Fibroblast of skin of right quadriceps (primary cell): ENCODE measurements at places on chromosomes 2 and 18.

DNA sequence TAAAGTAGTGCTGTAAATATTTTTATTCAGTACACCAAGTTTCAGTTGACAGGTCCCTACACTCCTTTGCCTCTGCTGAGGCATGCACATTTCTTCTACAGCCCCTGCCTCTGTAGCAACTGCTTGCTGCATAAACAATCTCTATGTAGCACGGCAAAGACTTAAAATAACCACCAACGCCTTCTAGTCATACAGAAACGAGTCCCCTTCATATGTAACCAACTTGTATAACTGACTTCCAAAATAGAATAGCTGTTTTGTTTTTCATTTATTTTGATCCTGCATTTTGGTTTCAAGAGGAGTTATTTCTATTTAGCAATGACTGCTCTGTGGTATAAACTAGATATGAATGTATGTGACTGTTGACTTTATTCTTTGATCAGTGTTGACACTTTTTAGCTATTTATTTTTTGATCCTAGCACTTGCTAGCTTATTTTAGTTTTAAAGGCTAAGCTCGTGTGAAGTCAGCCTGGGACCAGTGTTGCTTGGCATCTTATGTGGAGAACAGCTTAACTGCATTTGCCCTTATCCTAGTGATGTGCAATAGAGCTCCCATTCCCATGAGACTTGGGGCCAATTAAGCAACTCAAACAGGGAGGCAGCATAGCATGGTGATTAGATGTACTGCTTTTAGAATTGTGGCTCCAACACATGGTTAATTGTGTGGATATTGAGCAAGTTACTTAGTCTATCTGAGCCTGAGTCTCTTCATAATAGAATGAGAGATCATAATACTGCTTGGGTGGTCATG, 79.6 kb downstream of the HRH4 start:
- DNase-seq: no peak

GRCh38 chr2:112751451-112752197, 12.8 kb downstream of the CKAP2L start:
- DNase-seq: no peak

DNA sequence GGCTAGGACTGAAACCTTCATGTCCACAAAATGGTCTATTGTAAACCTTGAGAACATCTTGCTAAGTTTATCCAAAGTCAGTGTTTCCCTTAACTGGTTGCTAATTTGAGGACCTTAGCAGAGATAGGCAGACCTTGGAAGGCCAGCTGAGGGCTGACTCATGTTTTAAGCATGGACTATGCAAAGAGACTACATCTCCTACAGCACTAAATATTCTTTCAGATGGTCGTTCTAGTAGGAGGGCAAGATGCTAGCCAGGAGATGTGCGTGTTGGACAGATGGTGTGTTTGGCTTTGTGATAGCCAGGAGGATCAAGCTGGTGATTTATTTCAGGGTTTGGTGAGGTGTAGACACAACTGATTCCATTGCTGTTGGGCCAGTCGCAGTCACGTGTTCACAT, 75.8 kb downstream of the NRP2 start:
- peak; percentile 77 for DNase-seq

DNA sequence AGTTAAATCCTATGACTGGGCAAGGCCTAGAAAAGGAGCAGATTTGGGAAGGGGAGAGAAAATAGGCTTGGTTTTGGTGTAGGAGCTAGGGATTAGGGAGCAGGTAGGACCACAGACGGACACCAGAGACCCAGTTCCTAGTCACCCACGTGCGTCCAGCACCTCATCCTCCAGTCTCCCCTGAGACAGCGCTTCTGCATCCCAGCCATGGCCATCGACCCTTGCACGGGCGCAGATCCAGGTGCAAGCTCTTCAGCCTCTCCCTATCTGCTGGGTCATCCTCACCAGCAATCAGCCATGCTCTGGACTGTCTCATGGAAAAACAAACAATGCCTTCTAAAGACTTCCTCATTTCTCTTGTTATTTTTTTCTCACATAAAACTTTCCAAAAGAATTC, 246.8 kb upstream of the RAB6C start:
- no peak for DNase-seq

- DNase-seq: peak; percentile 81
These were observed 15.6 kb upstream of the ASAP2 start for GRCh38 chr2:9191041-9191481.

GRCh38 chr2:216860426-216861137, 718 bp upstream of the TNP1 start:
- DNase-seq: no peak

GRCh38 chr2:235960011-235960715, 208.0 kb downstream of the GBX2 start:
- DNase-seq: no peak
